ENCODE measurements at places on chromosomes 5 and 9. TPM values are rescaled to one million over a fixed set of nuclear protein-coding genes. Genes with fewer than 3 reads are reported as not detected.

Gene SPINK9
- not detected for total RNA-seq

GRCh38 chr5:159855476-159856191 lies 60.6 kb upstream of the ADRA1B start:
- H3K4me1 ChIP-seq = peaks cover 20% of the 10 kb centered on the region
- H3K4me3 ChIP-seq = no peak overlapping the region
- DNase-seq = peak; percentile 75
- H3K27ac ChIP-seq = no peak overlapping the region
- no peaks in the 10 kb centered on the region for H3K27me3 ChIP-seq

GRCh38 chr9:27634879-27635278 lies 61.6 kb upstream of the C9orf72 start:
- no peak for DNase-seq
- no peaks in the 10 kb centered on the region for H3K4me1 ChIP-seq
- no peak overlapping the region for H3K4me3 ChIP-seq

DNA sequence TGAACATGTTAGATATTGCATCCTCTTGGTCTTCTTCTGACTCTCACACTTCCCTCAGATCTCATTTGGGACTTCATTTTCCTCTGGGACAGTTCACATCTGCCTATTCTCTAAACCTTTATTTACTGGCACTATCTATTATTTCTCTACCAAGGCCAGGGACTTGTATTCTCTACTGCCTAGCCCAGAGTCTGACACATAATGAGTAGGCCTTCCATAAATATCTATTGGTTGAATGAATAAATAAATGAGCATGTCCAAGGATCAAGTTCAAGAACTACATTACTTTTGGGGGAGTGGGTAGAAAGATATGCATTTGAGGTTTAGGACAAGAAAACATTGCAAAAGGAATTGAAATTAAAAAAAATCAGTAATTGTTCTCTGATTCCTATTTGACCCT lies 250.3 kb downstream of the TRIM32 start:
- H3K4me1 ChIP-seq = peaks cover 3% of the 10 kb centered on the region
- no peaks in the 10 kb centered on the region for H3K36me3 ChIP-seq
- H3K27ac ChIP-seq = no peak overlapping the region
- no peaks in the 10 kb centered on the region for H3K27me3 ChIP-seq
- H3K4me3 ChIP-seq = no peak overlapping the region

Gene DRD1
- 0.23 TPM for total RNA-seq
